Activated CD4-positive, alpha-beta T cell treated with anti-CD3 and anti-CD28 coated beads, Interleukin-10, Interleukin-2, amounts not matched to agents 100 ng/mL and 50 ng/mL, durations not matched to agents 16 hours and 8 hours (primary cell): ENCODE measurements at places on chromosomes 4 and X.

DNA sequence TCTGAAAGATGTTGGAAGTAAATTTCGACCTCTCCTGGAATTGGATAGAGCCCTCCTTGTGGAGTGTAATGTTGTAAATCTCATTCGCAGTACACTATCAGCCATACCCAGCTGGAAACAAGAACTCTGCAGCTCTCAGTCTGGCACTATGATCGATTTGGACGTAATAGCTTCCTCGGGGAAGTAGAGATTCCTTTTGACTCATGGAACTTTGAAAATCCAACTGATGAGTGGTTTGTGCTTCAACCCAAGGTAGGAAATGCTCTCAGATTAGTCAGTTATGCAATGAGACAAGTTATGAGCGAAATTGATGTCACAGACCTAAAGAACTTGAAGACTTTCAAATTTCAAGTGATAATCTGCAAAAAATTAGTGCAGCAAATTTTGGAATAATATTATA is 103.9 kb downstream of the SYTL5 start:
- DNase-seq = no peak

- DNase-seq = no peak
Observed at GRCh38 chr4:99219479-99219878, 433 bp upstream of the ADH6 start.

DNA sequence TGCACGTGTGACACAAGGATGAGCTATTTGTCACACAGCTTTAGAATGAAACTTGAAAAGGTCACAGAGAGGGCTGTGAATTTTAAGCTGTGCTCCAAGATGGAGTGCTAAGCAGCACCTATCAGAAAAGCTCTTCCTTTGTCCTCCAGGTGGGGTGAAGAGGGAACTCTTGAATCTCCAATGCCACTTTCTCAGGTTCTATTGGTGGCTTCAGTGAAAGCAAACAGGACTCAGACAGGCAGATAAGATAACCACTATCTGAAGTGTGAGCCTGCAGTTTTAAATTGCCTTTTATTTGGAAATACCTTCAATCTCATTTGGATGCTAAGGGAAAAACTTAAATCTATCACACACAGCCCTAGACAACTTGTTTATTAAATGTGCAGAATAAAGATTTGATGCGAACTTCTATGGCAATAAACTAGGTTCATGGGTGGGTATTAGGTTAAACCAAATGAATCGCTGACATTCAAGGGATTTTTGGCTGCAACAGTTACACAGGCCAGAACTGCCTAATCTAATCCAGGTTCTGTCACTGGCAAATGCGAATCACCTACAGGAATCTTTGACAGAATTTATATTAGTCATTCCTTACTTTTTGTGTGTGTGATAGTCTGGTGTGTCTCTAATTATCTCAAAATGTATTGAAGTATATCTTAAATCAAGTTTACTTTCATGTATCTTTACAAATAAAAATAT is 13.6 kb upstream of the PDGFRA start:
- DNase-seq = no peak

DNA sequence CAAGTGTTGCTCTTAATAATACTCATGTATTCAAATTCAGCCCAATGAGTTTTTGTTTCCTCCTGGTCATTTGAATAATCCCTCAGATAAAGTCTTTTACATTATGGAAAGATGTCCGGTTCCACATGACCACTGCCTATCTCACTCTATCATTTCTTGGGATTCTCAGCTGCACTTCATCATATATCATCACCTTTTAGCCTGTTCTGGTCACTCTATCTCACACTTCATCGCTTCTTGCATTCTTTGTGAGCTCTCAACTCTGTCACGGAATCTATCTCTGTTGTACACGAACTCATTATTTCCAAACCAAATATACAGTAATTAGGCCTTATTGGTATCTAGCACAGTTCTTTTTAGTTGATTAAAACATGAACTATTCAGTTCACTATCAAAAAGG is 126.9 kb upstream of the HAND2 start:
- DNase-seq = no peak
